ENCODE measurements at places on chromosomes 5 and 9. TPM values are rescaled to one million over a fixed set of nuclear protein-coding genes. Genes with fewer than 3 reads are reported as not detected.

CLIC3 gene
- not detected for total RNA-seq

DNA sequence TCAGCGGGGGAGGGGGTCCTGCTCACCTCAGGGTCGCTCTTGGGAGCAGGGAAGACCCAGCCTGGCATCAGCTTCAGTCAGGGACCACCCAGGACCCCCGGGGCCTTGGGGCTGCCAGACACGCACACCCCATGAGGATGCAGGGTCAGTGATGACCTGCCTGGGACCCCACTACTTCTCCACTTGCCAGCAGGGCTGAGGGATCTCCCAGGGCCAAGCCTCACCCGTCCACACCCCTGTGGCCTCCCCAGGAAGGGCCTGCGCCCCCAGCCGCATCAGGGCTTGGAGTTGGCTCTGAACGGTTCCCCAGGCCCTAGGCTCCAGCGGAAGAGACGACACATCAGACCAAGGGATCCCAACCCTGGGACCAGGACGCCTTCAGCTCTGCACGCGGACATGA lies 33.7 kb downstream of the SLC12A7 start:
- DNase-seq, result no peak

- no peak for DNase-seq
These were observed 327.1 kb downstream of the MTRR start for GRCh38 chr5:8196061-8196460.

GRCh38 chr5:104347119-104347708 lies 784.6 kb upstream of the NUDT12 start:
- no peak for DNase-seq

- DNase-seq, result no peak
These were observed 1915.7 kb upstream of the CDH9 start for GRCh38 chr5:28954074-28954473.

TMOD1 gene
- total RNA-seq, result 0.41 TPM

- no peak for DNase-seq
These were observed 240.2 kb upstream of the SEMA6A start for GRCh38 chr5:116814626-116815385.

- no peak for DNase-seq
These were observed 364.2 kb upstream of the CLINT1 start for GRCh38 chr5:158223054-158223600.

MAMDC2 gene
- total RNA-seq, result 0.10 TPM

GRCh38 chr5:97111616-97112015 lies 30.8 kb downstream of the LIX1 start:
- no peak for DNase-seq

DNA sequence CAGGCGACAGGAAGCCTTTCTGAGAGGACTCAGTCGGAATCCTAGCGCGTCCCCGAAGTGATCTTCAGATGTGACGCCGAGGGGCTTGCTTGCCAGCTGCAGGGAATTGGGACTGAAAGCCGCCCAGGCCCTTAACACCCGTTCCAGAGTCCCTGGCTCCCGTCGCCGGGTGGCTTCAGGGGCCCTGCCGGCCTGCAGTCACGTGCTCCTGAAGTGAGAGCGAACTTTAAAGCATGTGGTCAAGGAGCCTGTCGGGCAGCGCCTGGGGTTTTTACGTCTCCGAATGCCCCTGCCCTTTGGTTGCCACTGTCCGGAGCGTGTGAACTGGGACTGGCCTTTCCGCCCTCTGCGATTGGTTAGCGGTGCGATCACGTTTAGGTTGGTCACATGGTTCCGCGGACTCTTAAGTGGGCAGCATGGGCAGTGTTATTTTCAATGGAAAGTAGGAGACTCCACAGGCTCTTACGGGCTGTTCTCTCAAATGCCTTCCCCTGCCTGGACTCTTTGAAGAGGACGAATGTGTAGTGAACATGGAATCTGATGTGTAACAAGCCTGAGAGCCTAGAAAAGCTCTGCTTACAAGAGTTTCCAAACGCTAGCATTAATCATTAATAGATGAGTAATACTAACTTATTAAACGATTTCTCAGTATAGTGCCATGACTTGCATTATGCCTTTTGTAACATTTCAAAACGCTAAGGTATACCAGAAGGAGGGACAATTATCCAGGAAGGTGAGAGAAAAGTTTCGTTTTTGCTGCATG lies 1.9 kb downstream of the VLDLR start:
- peak; percentile 48 for DNase-seq

DNA sequence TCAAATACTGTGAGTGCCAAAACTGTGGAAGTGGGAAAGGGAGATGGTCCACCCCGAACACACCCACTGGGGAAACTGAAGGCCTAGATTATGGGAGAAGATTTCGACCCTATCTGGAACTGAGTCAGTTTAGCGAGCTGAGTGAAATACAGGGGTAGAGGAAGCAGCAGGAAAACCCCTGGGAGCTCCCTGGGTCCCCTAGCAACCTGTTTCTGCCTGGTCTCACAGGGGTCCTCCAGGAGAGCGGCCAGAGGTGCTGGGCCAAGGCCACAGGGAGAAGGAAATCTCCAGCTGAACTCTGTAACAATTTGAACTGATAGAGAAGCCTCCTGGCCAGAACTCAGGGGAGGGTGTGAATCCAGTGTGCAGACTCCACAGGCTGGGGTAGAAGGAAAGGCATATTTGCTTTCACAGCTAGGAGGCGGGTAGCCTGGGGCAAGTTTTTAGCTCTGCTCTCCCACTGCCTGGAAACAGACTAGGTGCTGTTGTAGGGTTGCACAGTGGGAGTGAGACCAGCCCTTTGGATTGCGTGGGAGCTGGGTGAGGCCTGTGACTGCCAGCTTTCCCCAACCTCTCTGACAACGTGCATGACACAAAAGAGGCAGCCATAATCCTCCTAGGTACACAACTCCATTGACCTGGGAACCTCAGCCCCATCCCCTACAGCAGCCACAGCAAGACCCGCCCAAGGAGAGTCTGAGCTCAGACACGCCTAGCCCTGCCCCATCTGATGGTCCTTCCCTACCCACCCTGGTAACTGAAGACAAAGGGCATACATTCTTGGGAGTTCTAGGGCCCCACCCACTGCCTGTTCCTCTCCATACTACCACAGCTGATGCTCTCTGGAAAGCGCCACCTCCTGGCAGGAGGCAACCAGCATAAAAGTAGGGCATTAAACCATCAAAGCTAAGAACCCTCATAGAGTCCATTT lies 78.8 kb upstream of the GPBP1 start:
- DNase-seq, result peak; percentile 14

GPR150 gene
- total RNA-seq, result not detected

AHRR gene
- total RNA-seq, result 8.7 TPM

PPIC gene
- 25.6 TPM for total RNA-seq

DNA sequence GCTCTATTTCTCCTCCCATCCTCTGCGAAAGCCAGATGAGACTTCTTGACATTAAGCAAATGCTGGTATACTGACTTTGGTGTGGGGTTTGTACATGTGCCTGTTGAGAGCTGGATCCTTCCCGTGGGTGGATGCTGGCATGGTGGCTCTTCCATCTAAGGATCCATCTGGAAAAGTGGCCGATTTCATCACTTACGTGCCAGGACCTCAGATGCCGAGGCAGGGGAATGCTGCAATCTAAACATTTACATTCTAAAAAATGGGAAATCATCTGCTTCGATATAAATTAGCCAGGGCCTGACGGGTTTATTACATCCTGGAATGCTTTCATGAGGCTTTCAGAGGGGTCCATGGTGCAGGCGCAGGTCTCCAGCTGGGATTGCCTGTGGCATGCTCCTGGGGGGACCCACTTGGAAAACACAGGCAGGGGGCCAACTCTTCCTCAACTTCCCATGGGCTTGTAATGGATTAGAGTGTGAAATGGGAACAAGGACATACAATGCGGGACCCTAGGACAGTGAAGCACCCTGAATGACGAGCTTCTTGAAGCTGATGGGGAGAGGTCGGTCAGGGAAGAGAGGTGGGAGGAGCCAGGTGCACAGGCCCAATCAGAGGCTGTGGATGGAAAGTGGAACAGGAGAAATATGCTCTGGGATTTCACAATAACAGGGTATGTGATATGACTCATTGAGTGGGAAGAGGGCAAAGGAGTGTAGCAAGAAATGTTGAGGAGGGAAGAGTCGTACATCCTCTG lies 105.5 kb upstream of the PITX1 start:
- no peak for DNase-seq

DNA sequence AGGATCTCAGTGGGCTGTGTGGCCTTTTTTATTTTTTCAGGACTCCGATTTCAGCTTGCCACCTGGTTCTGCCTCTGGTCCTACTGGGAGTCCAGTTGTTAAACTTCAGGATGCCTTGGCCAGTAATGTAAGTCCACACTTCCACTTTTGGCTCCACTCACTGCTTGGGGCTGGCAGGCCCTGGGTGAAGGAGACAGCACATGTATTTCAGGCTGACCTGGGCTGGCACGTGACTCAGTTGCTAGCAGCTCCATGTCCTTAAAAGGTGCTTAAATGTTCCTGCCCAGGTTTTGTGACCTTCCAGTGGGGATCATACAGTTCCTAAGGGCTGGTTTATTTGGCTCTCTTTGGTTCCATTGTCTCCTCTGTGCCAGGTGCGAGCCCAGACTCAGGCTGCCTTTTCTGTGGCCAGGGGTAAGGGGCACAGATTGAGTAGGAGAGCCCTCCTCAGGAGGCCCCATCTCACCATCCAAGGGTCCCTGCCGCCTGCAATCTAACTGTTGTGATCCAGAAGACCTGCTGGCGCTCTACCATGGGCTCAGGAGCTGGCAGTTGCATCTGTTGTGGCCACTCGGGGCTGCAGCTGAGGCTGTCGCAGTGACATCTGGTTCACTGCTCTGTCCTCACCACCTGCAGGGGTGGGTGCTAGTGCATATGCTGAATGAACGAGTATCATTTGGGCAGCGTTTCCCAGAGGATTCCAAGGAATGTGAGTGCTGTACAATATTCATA lies 19.2 kb upstream of the POMT1 start:
- no peak for DNase-seq

RASEF gene
- total RNA-seq, result 0.28 TPM

Measured in endothelial cell (in vitro differentiated cells).